ENCODE measurements at places on chromosomes 6 and 20.

DNA sequence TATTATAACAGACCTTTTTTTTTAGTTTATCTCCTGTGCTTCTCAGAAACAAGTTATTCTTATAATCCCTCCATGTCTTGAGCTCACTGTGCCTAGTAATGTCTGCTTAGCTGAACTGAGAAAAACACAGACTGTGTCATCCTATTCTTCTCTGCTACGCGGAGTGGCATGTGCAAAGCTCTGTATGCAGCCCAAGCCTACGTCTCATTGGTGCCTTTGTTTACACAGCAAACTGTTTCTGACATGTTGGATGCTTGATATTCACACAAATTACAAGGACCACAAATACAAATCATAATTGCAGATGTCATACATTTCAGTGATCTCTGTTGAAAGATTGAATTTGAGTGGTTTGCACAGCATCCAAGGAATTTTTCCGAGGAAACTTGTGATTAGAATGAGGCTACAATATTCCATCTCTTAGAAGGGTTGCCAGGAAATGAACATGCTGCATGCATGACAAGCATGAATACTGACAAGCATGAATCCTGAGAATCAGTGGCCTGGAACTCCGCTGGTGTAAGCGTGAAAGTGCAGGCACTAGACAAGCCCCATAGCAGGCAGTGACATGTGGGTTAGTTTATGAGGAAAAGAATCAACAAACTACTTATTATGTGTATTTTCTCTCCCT is 128.4 kb upstream of the SGK1 start:
- DNase-seq, result peak; percentile 95

- DNase-seq, result no peak
Measured at GRCh38 chr6:107129370-107129925, 14.1 kb upstream of the BEND3 start.

DNA sequence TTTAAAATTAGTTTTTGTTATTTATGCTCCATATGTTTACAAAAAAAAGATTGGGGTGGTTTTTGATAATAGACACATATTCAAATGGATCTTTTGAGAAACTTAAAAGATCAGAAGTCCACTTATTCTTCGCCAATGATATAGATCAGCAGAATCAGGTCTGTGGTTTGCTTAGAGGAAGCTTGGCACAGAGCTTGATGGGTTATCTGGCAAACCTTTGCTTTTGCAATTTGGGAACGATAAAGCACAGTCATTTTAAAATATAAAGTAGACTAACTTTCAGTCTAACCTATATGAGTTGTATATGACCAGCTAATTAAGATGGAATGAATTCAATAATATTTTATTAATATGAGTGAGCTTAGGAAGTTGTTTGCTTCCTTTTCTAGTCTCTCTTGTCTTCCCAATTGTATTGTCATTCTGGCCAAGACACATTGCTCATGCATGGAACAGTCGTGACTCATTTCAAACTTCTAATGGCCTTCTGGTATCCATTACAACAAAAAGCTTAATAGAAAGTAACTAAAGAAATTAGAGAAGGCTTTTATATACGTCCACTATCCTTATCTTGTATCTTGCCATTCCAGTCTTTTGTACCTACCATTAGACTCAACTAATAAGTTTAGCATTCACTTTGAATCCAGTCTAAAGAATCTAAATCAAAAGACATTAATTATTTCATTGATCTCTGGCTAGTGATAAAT is 118.7 kb downstream of the TBX18 start:
- DNase-seq, result no peak

DNA sequence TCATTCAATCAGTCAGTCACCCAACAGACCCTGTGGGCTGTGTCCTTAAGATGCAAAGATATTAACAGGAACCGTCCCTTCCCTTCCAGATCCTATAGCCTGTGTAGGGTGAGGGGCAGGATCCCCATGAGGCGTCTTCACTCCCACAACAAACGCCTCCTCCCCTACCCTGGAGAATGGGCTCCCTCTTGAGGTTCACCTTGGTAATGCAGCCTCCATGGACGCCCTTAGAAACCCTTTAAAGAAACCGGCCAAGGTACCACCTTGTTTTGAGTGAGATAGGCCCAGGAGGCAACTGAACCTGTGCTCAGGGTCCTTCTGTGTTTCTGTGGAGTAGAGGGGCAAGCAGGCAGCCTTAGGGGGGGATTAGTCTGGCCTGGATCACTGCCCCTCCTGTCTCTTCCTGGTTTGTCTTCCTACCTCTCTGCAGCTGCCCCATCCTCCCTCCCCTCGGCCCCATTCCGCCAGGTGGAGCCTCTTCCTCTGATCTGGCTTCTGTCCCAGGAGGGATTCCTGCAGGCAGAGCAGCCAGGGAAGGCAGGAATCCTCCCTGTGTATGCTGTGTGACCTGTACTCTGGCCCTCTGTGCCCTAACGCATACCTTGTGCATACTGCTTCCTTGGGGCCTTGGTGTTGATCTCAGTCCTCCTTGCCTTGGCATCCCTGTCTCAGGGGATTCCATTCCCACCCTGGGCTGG is 6.6 kb upstream of the GUCA1A start:
- DNase-seq, result no peak

DNA sequence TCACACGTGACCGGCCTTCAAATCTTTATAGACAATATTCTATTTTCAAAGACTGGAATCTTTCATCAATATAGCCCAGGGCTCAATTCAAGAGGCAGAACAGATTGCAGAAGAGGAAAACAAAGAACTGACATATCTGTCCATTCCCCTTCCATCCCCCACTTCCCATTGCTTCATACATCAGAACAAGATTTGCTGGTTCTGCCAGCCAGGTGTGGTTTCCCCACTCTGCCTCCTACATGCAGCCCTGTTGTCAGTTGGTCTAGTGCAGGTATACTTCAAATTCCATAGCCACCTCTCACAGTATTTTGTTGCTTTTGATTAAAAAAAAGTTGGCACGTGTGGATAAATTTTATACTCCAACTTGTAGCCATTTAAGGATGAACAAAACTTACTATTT is 174.9 kb downstream of the CD109 start:
- DNase-seq, result no peak

DNA sequence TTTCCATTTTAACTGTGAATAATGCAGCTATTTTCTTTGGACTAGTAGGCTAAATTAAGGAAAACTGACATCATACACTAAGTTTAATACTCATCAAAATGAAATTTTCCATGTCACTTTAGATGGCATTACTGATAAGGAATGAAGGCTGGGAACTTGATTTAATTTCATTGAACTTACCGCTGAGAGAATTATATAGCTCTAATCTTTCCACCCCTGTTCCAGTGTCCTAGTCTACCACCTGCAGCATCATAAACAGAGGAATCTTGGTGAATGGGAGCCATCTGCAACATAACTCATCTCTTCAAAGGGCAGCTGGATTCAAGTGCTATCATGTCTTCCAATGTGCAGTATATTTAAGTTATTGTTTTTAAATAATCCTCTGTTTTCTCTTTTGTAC is 1395.2 kb downstream of the EPHA7 start:
- DNase-seq, result no peak

DNA sequence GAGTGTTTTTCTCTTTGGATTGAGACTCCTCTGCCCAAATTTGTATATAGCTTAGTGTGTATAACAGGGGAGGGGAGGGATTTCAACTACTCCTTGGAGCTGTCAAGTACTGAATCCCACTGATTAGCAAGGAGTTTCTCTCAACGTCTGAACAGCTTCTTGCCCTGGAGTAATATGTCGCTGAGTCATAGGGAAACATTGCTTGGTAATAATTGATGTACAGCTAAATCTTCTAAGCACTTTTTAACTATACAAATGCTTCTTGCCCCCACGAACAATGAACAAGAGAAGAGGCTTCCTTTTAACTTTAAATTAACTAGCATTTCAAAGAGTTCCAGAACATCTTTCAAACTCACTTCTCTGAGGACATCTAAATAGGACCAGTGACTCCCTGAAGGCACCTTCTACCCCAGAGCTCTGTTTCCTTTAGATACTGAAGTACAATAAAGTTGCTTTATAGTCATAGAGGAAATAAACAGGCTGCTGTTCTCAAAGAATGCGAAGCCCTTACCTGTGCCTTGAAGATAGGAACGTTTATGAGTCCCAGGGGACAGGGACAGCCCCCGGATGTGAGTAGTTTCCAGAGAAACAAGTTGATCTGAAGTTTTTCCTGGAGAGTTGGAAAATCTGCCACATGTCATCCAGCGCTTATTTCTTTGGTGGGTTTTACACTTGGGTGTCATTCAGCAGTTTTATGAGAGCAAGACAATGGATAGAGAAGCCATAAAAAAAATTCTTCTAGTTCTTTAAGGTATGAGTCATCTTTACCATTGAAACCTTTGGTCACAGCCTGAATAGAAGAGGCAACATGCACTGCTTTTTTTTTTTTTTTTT is 462.5 kb upstream of the BTBD3 start:
- DNase-seq, result no peak

DNA sequence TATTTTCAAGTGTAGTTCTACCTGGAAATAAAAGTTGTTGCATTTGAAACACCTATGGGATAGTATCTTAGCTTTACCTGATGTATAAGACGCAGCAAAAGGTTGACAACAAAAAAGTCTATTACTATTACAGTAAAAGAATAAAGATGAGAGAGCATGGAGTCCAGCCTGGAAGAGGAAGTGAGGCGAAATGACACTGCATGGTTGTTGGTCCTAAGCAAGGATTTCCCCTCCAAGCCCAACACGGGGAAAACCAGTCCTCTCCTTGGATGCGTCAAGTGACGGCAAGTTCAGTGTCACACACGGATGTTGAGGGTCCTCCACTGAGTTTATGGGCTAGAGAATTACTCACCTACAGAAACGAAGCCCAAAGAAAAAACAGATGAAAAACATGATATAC is 51.7 kb downstream of the COL11A2 start:
- DNase-seq, result no peak

- DNase-seq, result no peak
Measured at GRCh38 chr6:163364641-163365040, 49.9 kb upstream of the QKI start.

DNA sequence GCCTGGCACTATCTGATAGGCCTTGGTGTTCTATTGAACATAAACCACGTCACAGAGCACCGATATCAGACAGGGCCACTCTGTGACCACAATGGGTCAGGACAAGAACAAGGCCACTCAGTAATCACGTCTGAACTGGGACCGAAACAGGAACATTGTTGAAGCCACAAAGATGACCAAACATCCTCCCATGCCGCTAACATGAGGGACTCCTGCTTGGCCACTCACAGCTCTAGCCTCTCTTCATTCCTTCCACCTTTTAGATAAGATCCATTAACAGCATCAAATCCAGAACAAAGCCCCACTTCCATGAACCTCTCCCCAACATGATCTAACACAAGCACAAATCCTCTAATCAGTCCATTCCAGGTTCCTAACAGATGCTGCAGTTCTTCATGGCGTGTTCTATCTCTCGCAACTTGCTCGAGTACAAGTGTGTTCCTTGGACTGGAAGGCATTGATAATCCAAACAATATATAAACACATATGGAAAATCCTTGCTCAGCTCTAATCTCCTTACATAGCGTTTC is 7.4 kb downstream of the SIRT5 start:
- no peak for DNase-seq

DNA sequence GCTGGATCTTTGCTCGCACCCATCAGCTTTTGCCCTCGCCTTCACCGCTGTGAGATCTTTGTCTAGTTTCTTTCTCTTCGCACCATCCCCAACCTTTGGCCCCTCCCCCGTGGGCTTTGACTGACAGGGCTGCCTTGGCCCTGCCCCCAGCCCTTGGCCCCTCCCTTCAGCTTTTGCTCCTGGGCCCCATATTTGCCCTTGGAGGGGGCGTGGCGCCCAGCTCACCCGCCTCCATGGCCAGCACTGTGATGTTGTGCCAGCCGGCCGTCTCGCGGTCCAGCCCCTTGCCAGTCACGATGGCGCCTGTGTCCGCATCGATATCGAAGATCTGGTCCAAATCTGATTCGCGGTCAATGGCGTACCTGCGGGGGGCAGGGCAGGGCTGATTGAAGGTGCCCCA is 81.1 kb downstream of the CD40 start:
- DNase-seq, result no peak

DNA sequence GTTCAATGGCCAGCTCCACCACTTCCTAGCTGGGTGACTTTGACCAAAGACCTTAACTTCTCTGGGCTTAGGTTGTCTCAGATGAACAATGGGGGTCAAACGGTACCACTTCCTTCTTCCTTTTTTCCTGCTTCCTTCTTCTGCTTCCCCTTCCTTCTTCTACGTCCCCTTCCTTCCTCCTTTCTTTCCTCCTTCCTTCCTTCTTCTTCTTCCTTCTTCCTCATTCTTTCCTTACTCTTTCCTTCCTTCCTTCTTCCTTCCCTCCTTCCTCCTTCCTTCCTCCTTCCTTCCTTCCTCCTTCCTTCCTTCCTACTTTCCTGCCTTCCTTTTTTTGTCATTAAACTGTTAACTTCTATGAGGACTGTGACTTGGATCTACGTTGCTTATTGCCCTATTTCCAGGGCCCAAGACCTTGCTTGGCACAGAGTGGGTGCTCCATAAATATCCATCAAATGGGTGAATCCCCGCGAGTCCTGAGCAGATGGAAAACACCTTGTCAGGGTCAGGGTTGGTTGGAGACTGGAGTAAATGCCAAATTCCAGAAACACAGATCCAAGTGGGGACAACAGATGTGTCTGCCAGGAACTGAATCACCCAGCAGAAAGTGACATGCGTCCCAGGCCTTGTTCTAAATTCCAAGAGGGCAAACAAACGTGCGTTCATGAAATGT is 243.3 kb downstream of the PREX1 start:
- no peak for DNase-seq

DNA sequence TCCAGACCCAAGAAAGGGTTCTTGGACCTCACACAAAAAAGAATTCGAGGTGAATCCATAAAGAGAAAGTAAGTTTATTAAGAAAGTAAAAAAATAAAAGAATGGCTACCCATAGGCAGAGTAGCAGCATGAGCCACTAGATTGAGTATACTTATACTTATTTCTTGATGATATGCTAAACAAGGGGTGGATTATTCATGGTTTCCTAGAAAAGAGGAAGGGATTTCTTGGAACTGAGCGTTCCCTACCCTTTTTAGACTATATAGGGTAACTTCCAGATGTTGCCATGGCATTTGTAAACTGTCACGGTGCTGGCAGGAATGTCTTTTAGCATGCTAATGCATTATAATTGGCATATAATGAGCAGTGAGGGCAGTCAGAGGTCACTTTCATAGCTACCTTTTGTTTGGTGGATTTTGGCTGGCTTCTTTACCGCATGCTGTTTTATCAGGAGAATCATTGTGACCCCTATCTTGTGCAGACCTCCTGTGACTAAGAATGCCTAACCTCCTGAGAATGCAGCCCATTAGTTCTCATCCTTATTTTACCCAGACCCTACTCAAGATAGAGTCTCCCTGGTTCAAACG is 44.3 kb downstream of the TENT5A start:
- no peak for DNase-seq

GRCh38 chr20:8299921-8300320 is 167.9 kb downstream of the PLCB1 start:
- DNase-seq, result no peak

- DNase-seq, result no peak
Measured at GRCh38 chr6:142008781-142009180, 123.9 kb upstream of the GJE1 start.

GRCh38 chr20:20051767-20052073 is 546 bp downstream of the CRNKL1 start:
- DNase-seq, result no peak

All from AG09319 (cell line).